Pulmonary artery endothelial cell (primary cell): ENCODE measurements at places on chromosomes 16 and 17. TPM values are rescaled to one million over a fixed set of nuclear protein-coding genes. Genes with fewer than 3 reads are reported as not detected.

Gene CBLN1
- not detected in 2 replicates for total RNA-seq

Gene EPOP
- 2.6 and 4.2 TPM in 2 replicates for total RNA-seq

GRCh38 chr16:68995011-68995504 is 110.4 kb upstream of the HAS3 start:
- no peak for DNase-seq

GRCh38 chr17:58402047-58402446 is 15.3 kb downstream of the RNF43 start:
- DNase-seq: no peak

DNA sequence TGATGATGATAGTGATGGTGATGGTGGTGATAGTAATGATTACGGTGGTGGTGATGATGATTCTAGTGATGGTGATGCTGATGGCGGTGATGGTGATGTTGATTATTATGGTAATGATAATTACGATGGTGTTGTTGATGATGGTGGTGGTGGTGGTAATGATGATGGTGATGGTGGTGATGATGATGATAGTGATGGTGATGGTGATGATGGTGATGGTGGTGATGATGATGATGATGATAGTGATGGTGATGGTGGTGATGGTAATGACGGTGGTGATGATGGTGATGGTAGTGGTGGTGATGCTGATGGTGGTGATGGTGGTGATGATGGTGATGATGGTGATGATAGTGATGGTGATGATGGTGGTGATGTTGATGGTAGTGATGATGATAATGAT is 370.0 kb downstream of the CDH13 start:
- no peak for DNase-seq

- no peak for DNase-seq
Measured at GRCh38 chr16:64617836-64618476, 503.9 kb downstream of the CDH11 start.

DNA sequence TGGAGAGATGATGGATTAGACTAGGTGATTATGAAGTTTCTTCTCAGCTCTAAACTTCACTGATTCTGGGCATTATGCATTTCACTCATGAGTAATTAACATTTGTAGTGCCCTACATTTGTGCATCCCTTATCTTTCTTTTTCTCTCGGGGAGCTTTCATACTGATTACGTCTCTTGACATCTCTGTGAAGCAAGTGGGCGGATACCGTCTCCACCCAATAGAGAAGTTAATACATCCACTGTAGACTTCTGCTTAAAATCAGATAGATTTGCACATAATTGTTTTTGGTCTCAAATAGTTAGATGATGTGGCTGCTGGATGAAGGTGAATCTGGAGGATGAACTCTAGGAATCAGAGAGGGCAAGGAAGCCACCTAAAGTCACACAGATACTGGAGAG is 653.6 kb upstream of the EEF2KMT start:
- DNase-seq: no peak

Gene KRTAP4-9
- total RNA-seq: not detected in 2 replicates

Gene NPIPB9
- total RNA-seq: 0.99 TPM in 1 of 2 replicates, not detected in the other

- DNase-seq: no peak
Measured at GRCh38 chr16:11225677-11226549, 30.1 kb downstream of the SOCS1 start.

Gene CCL14
- 18.8 and 21.8 TPM in 2 replicates for total RNA-seq

Gene CD300A
- total RNA-seq: not detected in 2 replicates

GRCh38 chr16:4667203-4667963 is 26.0 kb upstream of the NUDT16L1 start:
- DNase-seq: no peak

Gene KRTAP9-9
- not detected in 2 replicates for total RNA-seq

- no peak for DNase-seq
Measured at GRCh38 chr17:41407226-41407625, 9.8 kb upstream of the KRT31 start.

DNA sequence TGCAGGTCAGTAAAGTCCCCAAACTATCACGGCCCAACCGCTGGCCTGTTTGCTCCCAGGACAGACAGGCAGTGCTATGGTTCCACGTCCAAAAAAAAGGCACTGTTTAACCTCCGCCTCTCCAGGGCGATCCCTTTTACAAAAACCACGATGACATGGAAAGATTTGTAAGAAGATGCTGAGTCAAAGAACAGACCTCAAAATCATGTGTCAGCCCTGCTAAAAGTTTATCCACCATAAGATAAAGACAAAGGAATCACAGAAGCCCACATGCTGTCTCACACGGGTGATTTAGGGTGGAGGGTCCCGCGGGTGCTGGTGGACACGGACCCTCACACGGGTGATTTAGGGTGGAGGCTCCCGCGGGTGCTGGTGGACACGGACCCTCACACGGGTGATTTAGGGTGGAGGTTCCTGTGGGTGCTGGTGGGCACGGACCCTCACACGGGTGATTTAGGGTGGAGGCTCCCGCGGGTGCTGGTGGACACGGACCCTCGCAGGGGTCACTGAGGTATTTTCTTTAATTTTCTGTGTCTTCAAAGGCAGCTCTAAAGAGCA is 117.2 kb upstream of the METRNL start:
- DNase-seq: no peak

DNA sequence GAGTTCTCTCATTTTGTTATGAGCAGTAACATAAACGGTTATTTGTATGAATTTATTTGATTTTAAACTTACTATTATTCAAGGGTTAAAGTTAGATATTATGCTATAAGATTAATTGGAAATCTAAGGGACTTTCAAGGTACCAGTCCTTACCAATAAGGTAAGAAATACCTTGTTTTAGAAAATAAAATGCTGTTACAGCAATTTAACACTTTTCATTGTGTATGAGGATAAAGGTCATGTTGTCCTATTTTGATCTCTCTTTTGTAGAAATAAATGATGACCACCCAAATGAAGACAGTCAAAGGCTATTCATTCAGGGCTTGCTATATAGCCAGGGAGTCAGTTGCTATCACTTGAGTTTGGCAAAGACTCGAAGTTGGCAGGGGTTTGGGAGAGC is 1185.9 kb upstream of the GOT2 start:
- DNase-seq: no peak

GRCh38 chr16:47493381-47494337 is 32.5 kb downstream of the PHKB start:
- no peak for DNase-seq

DNA sequence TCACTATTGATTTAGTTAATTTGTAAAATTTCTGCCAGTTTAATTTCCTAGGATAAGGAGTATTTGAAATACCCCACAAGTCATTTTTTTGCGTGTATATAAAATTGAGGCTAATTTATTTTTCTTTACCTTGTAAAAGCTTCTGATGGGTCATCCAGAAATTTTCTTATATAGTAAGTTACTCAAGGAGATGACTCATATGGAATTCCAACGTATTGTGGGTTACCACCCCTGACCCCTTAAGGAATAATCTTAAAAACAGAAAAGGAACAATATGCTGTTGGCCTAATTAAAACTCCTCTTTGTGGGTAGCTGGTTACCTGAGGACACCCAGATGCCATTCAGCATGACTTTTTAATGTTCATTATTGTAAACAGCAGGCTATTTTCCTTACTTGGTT is 13.6 kb downstream of the HEATR6 start:
- no peak for DNase-seq

Gene HP
- not detected in 2 replicates for total RNA-seq

Gene WFDC1
- total RNA-seq: not detected in 2 replicates

GRCh38 chr17:38538906-38539305 is 66.8 kb downstream of the SRCIN1 start:
- DNase-seq: no peak

DNA sequence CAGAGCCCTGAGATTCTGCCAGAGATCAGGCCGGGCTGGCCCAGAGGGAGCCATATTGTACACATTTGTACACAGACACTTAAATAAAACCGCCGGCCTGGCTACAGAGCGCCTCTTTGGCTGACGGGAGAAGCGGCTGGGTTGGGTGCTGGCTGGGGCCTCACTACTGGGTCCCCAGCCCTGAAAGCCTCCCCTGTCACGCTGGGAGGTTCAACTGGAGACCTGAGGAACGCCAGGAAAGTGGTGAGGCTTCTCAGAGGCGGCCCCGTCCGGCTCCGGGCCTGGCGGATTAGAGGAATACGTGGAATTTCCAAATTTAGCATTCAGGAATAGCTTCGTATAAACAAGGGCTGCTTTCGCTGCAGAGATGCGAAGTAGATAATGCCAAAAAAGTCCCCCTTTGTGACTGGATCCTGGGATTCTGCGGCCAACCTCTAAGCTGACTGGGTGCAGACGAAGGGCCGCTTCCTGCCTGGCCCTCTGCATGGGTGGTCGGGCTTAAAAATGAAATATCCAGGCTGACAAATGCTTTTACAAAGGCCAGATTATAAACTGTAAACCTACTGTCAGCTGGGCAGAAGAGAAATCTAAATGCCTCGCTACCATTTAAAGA is 252.4 kb downstream of the IRF8 start:
- DNase-seq: no peak

Gene ADCY9
- total RNA-seq: 6.3 and 14.5 TPM in 2 replicates

- DNase-seq: no peak
Measured at GRCh38 chr17:74252211-74252610, 21.8 kb upstream of the DNAI2 start.

DNA sequence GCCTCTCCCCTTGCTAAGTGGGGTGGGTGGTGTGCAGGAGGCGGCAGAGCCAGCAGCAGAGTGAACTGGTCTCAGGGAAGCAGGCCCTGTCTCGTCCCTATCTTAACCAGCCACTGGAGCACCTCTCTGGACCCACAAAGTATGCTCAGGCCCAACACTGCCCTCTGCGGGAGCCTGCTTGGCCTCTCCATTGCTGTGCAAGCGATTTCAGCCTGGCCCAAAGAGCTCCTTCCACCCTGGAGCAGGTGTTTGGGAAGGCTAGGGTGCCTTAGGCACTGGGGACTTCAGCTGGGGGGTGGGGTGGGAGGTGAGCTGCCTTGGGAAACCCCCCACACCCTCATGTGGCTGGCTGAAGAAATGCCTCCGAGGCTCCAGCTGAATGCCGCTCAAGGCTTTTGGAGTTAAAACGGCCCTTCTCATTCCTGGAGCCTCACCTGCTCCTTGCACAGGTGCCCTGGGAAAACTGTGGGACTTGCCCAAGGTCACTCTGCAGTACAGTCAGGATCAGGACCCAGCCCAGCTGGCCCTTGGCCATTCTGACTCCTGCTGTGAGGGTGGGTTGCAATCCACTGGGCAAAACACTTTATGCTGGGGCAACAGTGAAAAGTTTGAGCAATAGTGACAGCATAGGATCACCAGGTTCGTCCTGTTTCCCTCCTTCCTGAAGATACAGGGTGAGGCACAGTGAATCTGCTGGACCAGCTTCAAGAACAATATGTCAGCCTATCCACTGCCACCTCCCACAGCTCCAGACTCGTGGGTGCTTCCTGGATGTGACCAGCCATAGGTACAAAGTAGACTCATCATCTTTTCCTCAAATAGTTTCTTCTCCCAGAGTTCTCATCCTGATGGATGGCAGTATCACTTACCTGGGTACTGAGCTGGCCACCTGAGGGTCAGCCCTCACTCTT is 5.9 kb upstream of the UBE2O start:
- DNase-seq: no peak

DNA sequence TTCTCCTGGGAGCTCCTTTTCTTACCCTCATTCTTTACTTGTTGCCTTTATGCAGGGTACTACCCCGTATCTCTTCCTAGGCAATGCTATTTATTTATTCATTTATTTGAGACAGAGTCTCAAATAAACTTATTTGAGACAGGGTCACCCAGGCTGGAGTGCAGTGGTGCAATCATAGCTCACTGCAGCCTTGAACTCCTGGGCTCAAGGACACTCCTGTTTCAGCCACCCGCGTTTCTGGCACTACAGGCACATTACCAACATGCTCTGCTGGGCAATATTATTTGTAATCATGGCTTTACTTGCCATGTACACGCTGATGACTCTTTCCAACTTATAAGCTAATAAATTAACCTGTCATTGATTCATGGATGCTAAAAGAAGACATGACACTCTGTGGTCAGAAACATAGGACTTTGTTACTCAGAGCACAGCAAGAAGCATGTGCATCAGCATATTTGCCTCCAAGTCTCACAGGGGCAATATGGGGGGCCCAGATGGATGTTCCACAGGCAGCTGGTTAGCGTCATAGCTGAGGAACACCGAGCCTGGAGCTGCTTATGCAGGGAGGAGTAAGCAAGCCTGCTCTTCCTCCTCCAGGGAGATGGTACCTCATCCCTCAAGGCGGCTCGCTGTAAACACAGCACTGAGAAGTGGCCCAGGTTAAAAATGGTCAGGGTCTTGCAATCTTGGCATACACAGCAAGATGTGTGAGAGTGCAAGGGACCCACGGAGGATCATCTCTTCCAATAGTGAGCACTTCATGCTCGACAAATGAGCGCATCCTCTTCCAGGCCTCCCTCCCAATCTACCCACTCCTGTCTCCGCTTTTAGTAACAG is 4.2 kb upstream of the LRRC75A start:
- DNase-seq: no peak

GRCh38 chr16:3610698-3611145 is 684 bp downstream of the SLX4 start:
- no peak for DNase-seq

Gene NME2
- 433 and 570 TPM in 2 replicates for total RNA-seq

- no peak for DNase-seq
Measured at GRCh38 chr17:4852567-4853207, 19.5 kb downstream of the MINK1 start.

- no peak for DNase-seq
Measured at GRCh38 chr17:47882247-47882646, 13.8 kb upstream of the SP2 start.

DNA sequence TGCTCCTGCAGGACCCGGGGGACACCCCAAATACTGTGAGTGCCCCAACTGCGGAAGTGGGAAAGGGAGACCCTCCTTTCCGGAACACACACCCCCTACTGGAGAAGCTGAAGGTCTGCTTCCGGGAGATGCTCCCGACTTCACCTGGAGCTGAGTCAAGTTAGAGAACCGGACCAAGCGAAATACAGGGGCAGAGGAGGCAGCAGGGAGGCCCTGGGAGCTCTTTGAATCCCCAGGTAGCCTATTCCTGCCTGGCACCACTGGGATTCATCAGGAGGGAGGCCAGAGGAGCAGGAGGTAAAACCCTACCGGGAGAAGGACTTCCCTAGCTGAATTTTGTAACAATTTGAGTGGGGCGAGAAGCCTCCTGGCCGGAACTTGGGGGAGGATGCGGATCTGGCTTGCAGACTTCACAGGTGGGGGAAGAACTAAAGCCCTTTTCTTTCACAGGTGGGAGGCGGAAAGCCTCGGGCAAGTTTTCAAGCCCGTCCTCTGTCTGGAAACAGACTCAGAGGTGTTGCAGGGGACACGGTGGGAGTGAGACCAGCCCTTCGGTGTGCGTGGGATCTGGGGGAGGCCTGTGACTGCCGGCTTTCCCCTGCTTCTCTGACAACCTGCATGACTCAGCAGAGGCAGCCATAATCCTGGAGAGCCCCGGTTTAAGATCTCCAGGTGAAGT is 22.4 kb upstream of the TEKT1 start:
- DNase-seq: no peak

Gene RNF151
- not detected in 2 replicates for total RNA-seq

DNA sequence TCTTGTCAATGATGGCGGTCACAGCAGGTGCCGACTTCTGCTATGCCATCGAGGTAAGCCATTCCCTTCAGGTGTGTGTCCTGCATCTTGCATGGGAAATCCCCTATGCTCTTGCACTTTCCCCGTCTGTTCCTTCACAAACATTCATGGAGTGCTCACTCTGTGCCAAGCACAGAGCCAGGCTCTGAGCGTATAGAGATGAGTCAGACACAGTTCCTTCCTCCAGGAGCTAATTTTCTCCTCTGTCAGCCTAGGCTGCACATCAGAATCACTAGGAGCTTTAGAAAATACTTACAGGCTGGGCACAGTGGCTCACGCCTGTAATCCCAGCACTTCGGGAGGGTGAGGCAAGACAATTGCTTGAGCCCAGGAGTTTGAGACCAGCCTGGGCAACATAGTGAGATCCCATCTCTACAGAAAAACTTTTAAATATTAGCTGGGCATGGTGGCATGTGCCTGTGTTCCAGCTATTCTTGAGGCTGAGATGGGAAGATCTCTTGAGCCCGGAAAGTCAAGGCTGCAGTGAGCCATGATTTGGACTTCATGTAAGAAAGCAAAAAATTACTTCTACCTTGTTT is 14.1 kb downstream of the PRMT7 start:
- DNase-seq: peak; percentile 30
